ENCODE measurements at places on chromosomes 5 and 9.

GRCh38 chr9:121450241-121450640 lies 49.4 kb downstream of the GGTA1 start:
- no peak for DNase-seq

GRCh38 chr5:65203746-65204145 lies 278.0 kb downstream of the ADAMTS6 start:
- no peak for DNase-seq

DNA sequence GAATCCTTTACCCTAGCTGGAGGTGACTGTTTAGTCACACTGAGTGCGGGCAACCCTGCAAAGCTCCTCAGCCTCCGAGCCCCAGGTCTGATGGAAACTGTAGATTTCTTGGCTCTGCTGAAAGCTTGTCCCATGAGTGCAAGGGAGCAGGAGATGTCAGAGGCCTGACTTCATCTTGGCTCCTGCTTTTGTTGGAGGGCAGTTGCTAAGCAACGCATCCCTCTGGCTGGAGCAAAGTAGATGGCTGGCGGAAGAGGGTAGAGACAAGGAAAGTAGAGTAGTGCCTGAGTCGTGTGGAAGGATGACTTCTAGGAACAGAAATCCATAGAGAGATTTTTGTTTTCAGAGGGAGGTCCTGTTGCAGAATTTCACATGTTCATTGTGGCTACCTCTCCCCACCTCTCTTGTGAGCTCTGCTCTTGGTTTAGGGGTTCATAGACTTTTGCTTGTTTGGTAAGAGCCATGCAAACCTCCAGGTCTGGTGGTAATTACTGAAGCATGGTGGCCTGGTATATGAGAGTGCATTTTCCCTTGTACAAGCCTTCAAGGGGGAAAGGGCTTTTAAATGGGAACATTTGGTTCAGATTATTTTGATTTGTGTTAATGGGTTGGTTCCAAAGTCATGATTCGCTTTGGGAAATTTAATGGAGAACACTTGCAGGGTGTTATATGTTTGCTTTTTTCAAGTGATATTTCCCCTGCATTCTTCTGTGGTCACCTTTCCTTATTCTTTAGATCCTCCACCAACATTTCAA lies 71.5 kb downstream of the ARHGAP26 start:
- no peak for DNase-seq

DNA sequence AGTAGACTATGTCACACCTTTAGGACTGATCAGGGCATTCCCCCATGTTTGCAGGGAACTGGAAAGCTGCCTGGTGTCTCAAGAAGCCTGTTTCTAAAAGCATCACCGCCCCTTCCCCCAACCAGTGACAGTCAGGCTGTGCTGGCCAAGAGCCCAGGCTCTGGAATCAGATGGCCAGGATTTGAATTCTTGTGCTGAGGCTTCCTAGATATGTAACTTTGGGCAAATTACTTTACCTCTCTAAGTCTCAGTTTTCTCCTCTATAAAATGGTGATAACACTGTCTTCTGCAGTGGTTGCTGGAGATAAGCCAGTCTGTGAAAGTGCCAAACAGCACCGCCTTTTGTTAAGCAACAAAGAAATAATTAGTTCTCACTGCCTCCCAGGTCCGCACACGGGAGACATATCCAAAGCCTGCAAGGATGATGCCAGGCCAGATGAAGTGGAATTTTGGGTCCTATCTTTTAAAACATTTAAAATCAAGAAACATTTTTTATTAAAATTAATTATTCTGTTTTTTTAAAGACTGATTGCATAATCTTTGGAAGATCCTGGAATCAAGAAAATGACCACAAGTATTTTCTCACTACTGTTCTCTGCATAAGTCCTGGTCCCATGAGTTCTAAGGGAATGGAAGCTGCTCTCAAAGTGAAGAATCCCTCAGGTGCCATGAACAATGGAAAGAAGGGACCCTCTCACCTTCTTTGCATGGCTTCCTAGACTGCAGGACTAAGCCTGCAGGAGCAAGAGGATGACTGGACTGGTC lies 13.9 kb downstream of the SLC31A2 start:
- DNase-seq: no peak

GRCh38 chr9:27519466-27520465 lies 4.3 kb upstream of the IFNK start:
- DNase-seq: no peak

GRCh38 chr5:67014957-67015400 lies 181.6 kb downstream of the CD180 start:
- no peak for DNase-seq

- no peak for DNase-seq
Observed at GRCh38 chr5:140764177-140764973, 21.6 kb upstream of the PCDHA1 start.

GRCh38 chr9:78326564-78326963 lies 29.6 kb downstream of the PSAT1 start:
- DNase-seq: no peak

GRCh38 chr5:109399092-109399759 lies 10.5 kb downstream of the PJA2 start:
- DNase-seq: no peak

DNA sequence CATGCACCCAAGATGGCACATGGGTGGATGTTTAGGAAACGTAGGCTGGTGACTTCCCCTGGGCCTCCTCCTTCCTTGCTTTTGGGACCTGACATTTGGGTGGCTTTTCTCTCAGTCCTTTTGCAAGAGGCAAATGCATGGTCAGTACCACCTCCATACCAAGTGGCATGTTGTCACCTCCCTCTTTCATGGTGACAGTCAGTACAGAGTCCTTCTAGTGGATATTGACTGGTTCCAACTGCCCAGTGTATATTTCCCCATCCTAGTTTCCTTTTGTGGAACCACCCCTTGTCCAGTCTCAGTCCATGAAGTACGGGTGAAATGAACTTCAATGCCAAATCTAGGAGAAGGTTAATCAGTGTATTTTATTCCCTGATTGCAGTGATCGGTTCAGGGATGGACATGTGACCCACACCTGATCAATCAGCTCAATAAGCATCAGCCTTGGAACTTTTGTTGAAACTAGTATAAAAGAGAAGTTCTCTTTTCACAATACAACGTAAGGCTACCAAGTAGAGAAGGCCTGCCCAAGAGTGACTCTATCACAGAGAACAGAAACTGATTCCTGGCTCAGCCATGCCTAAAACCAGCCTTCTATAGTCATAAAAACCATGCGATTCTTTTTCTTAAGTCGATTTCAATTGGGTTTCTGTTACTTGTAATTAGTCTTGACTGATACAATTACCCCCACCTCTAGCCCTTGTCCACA lies 143.4 kb upstream of the KLF9 start:
- no peak for DNase-seq

- DNase-seq: no peak
Observed at GRCh38 chr5:77638763-77639671, 504 bp upstream of the OTP start.

GRCh38 chr5:68894673-68895072 lies 199.1 kb upstream of the SLC30A5 start:
- no peak for DNase-seq

DNA sequence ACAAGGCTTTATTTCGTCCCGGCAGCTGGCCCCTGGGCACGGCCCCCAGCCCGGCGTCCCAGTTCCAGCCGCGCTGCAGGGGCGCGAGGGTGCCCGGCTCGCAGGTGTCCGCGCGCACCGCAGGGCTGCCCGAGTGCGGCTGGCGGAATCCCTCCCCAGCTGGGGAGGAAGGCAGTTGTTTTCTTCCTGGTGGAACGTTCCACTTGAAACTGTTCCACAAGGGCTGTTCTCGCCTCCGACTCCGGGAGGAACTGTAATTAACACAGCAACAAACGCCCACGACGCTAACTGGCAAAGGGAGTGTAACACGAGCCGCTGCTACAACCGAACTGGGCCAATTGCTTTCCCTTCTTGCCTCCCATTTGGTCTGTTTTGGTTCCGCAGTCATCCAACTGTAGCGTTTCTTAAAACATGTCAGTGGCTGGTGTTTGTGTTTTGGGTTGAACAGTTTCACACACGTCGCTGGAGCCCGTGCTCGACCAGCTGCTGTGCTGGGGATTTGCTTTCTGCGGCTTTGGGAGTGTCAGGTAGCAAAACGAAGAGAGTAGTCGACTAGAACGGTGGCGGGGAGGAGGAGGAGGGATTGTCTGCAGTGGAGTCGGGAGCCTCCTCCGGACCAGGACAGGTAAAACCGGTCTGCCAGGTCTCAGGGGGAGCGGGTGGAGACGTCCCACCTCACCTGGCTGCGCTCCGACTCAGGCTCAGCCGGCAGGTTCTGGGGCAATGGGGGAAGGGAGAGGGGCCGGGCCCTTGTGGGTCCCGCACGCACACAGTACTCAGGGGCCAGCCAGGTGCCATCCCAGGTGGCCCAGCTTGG lies 131.6 kb upstream of the NIPBL start:
- DNase-seq: peak; percentile 68

- peak; percentile 50 for DNase-seq
Observed at GRCh38 chr5:69105996-69106906, 12.4 kb downstream of the SLC30A5 start.

DNA sequence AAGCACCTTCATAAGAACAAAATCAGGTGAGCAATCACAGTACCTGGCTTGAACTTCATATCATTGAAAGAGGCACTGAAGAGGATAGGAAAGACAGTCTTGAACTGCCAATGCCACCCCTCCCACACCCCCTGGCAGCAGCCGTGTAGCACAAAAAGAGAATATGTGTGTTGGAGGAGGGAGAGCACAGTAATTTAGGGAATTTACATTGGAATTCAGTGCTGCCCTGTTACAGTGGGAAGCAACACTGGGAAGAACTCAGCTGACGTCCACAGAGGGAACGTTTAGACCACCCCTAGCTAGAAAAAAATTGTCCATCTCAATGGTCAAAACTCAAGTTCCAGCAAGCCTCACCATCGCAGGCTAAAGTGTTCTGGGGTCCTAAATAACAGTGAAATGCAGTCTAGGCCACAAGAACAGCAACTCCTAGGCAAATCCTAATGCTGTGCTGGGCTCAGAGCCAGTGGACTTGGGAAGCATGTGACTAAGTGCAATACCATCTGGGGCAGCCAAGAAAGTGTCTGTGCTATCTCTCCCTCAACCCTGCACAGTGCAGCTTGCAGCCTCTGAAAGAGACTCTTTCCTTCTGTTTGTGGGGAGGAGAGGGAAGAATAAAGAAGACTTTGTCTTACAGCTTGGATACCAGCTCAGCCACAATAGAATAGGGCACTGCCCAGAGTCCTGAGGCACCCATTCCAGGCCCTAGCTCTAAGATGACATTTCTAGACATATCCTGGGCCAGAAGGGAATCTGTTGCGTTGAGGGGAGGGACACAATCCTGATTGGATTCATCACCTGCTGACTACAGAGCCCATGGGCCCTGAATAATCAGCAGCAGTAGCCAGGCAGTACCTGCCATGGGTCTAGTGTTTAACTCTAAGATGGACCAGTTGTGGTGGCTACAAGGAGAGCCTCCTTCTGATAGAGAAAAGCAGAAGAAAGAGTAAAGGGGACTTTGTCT lies 62.1 kb upstream of the VLDLR start:
- no peak for DNase-seq

- DNase-seq: no peak
Observed at GRCh38 chr9:34363619-34364351, 12.9 kb downstream of the MYORG start.

- no peak for DNase-seq
Observed at GRCh38 chr9:33185406-33185805, 18.3 kb upstream of the B4GALT1 start.

GRCh38 chr5:108905805-108906204 lies 158.1 kb downstream of the FER start:
- no peak for DNase-seq

GRCh38 chr5:174618589-174618988 lies 105.8 kb upstream of the MSX2 start:
- DNase-seq: no peak

DNA sequence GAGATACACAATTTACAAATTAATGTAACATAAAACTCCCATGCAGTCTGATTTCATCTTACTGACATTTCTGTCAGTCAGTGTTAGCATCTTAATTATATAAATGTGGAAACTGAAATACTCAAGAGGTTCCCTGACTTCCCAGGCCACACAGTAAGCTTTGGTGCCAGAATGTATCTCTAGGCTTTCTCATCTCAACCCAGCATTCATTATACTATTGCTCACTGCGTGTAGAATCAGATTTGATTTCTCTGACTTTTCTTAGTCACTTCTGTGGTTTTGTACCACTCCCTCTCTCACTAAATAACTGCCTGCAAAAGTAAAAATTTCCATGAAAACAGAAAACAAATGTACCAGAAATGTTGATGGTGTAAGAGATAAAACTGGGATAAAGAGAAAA lies 31.7 kb upstream of the CDKN2B start:
- no peak for DNase-seq

GRCh38 chr5:177133853-177134696 lies 502 bp downstream of the NSD1 start:
- peak; percentile 58 for DNase-seq

GRCh38 chr5:40502736-40503135 lies 177.0 kb upstream of the PTGER4 start:
- DNase-seq: peak; percentile 44

DNA sequence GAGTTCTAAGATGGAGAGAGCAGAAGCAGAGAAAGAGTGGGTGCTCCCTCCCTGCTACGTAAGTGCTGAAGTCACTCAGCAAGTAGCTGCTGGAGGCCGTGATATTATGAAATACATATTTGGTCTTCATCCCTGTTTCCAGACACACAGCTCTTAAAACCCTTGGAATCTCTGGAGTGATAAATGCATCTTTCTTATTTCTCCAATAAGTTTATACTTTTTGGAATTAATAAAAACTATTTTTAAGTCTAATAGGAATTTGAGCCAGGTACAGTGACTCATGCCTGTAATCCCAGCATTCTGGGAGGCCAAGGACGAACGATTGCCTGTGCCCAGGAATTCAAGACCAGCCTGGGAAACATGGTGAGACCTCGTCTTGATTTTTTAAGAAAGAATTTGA lies 60.6 kb downstream of the AUH start:
- DNase-seq: no peak

- no peak for DNase-seq
Observed at GRCh38 chr5:90434116-90434714, 24.7 kb upstream of the CETN3 start.

DNA sequence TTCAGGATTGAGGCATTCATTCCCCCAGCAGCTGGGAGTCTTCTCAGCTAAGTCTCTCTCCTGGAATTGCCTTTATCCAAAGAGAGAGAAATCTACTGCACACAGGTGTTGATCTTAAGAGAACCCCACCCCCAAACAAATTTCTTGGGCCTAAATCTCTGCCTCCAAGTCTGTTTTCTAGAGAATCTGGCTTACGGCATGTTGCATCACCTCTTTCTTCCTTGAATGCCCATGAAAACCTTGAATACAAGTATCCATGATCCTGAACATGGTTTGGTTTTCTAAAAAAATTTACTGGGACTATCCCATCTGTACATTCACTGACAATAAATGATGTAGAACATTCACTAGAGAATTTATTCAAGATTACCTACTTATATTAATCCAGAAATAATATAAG lies 401.6 kb downstream of the PDE4D start:
- no peak for DNase-seq

GRCh38 chr9:98075332-98075805 lies 18.8 kb downstream of the NANS start:
- no peak for DNase-seq

GRCh38 chr9:30670805-30671562 lies 1713.5 kb upstream of the ACO1 start:
- no peak for DNase-seq

- no peak for DNase-seq
Observed at GRCh38 chr9:98253565-98253964, 1.9 kb downstream of the TBC1D2 start.
